ENCODE measurements at places on chromosomes 5 and 9.

- no peak for DNase-seq
Measured at GRCh38 chr9:12723409-12724028, 30.3 kb downstream of the TYRP1 start.

GRCh38 chr5:113188436-113188835, 211.8 kb downstream of the DCP2 start:
- no peak for DNase-seq

- DNase-seq, result no peak
Measured at GRCh38 chr5:113817683-113818082, 304.2 kb downstream of the YTHDC2 start.

- no peak for DNase-seq
Measured at GRCh38 chr5:45093377-45093776, 284.6 kb downstream of the MRPS30 start.

DNA sequence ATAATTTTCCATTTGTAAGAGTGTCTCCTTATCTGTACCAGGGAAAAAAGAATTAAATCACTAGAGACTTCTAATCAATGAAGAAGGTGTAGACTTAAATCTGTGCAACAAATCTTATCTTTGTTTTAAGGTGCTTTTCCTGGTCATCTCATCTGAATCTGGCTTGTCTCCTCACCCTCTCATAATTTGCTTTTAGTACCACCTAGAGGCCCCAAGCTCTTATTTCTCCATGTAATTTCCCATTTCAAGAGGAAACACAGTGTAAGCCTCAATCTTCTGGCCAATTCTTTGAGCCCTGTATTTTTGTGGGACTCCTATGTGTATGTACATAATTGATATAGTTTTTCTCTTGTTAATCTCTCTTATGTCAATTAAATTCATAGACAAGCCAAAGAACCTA, 1975.3 kb upstream of the CDH6 start:
- DNase-seq, result no peak

DNA sequence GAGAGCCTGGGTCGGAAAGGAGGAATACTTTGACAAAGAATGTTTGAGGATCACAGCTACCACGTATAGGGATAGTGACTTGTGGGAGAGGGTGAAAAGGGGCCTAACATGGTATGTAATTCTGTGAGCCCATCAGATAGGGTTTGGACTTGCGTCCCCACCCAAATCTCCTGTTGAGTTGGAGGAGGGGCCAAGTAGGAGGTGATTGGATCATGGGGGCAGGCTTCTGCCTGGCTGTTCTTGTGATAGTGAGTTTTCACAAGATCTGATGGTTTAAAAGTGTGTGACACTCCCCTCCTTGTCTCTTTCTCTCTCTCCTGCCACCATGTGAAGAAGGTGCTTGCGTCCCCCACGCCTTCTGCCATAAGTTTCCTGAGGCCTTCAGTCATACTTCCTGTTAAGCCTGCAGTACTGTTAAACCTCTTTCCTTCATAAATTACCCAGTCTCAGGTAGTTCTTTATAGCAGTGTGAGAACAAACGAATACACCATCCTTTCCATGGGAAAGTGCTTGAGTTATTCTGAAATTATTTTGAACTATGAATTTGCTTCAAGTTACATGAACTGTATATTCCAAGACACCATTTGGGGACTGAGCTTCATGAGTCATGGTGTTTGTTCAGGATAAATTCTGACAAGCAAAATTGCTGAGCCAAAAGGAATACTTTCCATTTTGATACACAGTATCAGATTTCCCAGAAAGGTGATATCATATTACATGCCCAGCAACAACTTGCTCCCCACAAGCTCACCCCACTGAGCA, 68.8 kb upstream of the SSBP2 start:
- DNase-seq, result no peak

DNA sequence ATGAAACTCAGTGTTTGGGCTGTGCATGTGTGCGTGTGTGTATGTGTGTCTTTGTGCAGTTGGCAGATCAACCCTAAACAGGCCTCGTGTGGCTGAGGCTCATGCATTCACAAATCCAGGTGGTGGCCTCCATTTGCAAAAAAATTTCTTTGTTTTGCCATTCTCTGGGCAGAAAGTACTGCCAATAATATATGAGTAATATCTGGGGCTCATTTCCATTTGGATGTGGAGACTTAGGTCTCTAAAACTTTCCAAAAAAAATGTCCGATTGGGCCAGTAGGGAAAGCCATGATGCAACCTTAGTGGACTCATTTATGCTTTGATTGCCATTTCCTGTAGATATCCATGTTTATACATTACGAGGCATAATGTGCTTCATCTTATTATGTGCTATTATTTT, 77.9 kb upstream of the RPS23 start:
- DNase-seq, result no peak

GRCh38 chr9:113566016-113566711, 102.6 kb downstream of the RGS3 start:
- DNase-seq, result no peak

GRCh38 chr9:3477236-3477834, 48.5 kb downstream of the RFX3 start:
- DNase-seq, result no peak

GRCh38 chr9:117278020-117278419, 136.8 kb downstream of the ASTN2 start:
- no peak for DNase-seq
